ENCODE measurements at places on chromosomes 7 and 10.

- no peak overlapping the region for H3K27ac ChIP-seq
- no peaks in the 10 kb centered on the region for H3K36me3 ChIP-seq
- DNase-seq, result no peak
- H3K27me3 ChIP-seq, result no peaks in the 10 kb centered on the region
- no peak overlapping the region for H3K4me3 ChIP-seq
- H3K4me1 ChIP-seq, result no peaks in the 10 kb centered on the region
Observed at GRCh38 chr7:96836456-96836855, 126.8 kb upstream of the SEM1 start.

DNA sequence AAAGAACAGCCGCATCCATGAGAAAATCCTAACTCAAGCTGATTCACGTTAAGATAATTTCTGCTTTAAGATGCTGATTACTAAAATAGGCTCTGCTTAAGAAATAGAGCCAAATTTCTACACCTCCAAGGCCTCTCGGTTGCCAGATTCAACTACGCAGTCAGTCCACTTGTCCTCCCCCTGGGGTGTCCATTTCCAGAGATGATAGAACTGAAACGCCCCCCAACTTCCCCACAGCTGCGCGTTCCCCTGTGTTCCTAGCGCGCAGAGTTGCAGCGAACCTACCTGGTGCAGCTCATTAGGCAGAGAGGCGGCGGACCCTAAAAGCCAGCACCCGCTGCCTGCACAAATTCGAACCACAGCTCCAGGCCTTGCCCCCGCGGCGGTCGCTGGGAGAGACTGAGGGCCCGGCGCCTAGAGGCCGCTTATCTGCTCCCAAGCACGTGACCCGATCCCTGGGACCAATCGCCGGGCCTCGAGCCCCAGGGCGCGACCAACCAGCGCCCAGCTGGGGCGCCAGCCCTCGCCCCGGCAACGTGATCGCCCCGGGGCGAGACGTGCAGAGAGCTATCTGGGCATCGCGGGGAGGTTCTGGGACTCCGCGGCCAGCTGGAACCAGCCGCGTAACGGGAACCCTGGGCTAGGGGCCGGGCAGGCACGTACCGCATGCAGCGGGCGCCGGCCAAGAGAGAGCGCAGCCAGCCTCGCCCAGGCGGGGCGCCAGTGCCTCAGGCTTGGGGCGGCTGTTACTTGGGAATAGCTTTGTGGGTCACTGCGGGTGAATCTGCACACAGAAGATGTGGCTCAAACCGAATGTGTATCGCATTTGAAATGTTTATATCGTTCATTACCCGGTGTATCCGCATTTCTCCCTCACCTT is at the start of gene PPP1R3C:
Gene PPP1R3C (minus strand): TSS at position 401 of the 880 bp plus-strand sequence. CDS start 102 bp downstream, at position 299.
- H3K36me3 ChIP-seq, result no peaks in the 10 kb centered on the region
- H3K27ac ChIP-seq, result no peak within 1 kb of the TSS
- no peaks in the 10 kb centered on the region for H3K27me3 ChIP-seq
- H3K4me1 ChIP-seq, result peaks cover 4% of the 10 kb centered on the region
- DNase-seq, result peak; percentile 58
- H3K4me3 ChIP-seq, result peak within 1 kb of the TSS; percentile 77

GRCh38 chr7:81173766-81174281 is 255.0 kb upstream of the SEMA3C start:
- H3K27ac ChIP-seq, result no peak overlapping the region
- no peaks in the 10 kb centered on the region for H3K4me1 ChIP-seq
- no peak for DNase-seq

GRCh38 chr7:14691034-14691433 is 211.5 kb downstream of the DGKB start:
- no peak overlapping the region for H3K27ac ChIP-seq
- no peaks in the 10 kb centered on the region for H3K4me1 ChIP-seq
- no peaks in the 10 kb centered on the region for H3K36me3 ChIP-seq
- H3K27me3 ChIP-seq, result no peaks in the 10 kb centered on the region

- H3K4me3 ChIP-seq, result no peak overlapping the region
- H3K4me1 ChIP-seq, result peaks cover 26% of the 10 kb centered on the region
Observed at GRCh38 chr7:149866779-149867447, 6.9 kb upstream of the ATP6V0E2 start.

GRCh38 chr7:66173856-66174255 is 31.3 kb upstream of the TPST1 start:
- no peaks in the 10 kb centered on the region for H3K27me3 ChIP-seq
- H3K27ac ChIP-seq, result no peak overlapping the region
- no peaks in the 10 kb centered on the region for H3K4me1 ChIP-seq
- no peak for DNase-seq
- no peak overlapping the region for H3K4me3 ChIP-seq

All from endothelial cell (in vitro differentiated cells).